Activated CD8-positive, alpha-beta memory T cell treated with anti-CD3 and anti-CD28 coated beads, Interleukin-2, amount 10 ng/mL, durations not matched to agents 7 days and 5 days (primary cell): ENCODE measurements at places on chromosomes 2 and 18. TPM values are rescaled to one million over a fixed set of nuclear protein-coding genes. Genes with fewer than 3 reads are reported as not detected.

DNA sequence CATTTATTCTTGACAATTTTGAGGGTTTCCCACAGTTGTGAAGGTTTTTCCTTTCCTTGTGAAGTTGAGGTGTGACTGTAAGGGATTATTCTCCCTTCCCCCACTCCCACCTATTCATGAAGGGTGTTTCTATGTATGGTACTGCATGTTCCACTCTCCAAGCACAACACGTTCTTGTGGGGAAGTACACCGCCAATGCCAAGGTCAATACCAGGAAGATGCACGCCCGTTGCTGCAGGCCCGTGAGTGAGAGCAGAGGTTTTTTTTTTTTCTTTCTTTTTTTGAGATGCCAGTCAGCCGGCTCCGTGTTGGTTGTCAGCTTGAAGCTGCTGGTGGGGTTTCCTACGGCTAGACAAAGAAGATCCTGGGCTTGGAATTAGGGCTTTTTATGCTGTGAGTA, 38.6 kb upstream of the EPHA4 start:
- no peak for DNase-seq

GRCh38 chr2:237201461-237202287, 116.0 kb downstream of the COPS8 start:
- peak; percentile 39 for DNase-seq

DNA sequence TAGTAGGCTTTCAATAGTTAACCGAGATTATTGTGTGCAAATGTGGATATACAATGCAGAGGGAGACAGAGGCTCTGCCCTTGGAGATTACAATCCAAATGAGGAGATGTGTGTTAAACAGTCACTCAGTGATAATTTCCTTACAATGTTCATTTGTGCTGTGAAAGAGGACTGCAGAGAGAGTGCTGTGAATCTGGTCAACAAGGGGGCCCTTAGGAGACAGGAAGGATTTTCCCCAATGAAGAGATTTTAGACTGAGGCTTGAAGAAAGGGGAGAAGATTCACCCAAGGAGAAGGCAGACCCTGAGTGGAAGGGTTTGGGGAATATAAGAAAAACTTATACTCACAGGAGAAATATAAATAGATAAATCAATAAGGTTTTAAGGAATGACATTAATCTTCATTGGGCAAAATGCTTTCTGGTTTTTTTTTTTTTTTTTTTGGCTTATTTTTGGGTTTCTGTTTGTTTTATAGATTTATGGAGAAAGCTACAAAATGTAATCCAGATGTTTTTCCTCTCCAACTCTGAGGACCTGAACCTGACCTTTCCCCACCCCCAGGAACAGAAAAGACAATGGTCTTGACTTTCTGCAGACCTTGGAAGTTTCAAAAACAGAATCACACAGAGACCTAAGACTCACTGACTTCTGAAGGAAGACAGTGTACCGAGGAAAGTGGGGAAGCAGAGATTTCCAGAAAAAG, 151.3 kb upstream of the SERPINE2 start:
- DNase-seq, result no peak

DNA sequence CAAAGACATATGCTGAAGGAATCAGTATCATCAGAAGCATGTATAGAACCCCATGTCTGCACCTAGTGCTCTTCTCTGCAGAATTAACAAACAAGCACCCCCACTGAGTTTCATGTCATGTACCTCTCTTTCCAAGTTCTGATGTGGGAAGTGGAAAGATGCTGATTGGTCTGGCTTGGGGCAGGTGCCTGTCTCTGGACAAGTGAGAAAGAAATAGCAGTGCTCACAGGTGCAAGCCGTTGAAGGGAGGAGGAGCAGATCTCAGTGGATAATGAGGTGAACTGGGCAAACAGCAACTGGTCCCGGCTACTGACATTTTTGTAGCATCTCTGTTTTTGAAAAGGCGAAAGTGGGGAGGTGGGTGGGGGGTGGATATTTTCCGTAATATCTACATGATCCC, 17.5 kb upstream of the ACVR1 start:
- no peak for DNase-seq

DNA sequence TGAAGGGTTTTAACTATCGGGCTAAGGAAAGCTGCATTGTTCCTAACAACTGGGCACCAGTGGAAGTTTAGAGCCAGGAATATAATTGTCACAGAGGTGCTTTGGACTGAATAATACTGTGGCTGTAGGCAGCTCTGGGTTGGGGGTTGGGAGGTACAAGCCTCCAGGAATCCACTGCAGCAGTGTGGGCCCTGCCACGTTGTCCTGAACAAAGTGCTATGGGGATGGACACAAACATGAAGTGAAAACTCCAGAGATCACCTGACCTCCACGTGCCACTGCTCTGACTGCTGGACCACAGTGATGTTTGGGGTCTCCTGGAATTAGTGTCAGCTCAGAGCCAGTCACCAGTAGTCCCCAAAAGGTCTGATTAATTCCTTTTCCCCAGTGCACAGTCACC, 110.9 kb downstream of the BCL2 start:
- DNase-seq, result no peak

DNA sequence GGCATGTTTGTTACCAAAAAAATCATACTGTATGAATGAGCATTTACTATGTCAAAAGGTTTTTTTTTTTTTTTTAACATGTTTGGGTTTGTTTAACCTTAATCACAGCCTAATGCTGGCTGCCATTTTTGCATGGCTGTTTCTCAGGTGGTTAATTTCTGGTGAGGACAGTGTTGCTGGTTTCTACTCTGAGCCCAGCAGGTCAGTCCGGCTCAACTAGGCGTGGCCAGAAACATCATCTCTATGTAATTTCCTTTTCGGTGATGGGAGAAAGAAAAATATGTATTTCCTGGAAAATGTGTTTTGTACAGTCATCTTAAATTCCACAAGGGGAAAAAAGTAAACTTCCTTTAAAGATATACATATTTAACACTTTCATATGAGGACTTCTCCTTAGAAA, 24.9 kb upstream of the BZW1 start:
- no peak for DNase-seq

Gene SPC25
- 42.1 TPM for total RNA-seq

DNA sequence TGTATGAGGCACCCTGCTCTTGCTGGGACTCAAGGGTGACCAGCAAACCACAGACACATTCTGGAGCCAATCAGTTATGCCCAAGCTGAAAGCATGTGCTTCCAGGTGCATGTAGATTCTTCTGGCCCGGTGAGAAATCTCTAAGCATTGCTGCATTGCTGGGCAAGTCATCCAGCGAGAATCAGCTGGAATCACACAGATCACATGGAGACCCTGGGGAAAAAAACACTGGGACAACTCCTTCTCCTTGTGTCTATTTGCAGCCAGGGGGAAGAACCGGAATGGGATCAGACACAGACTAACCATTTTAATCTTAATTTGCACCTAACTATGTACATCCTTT, 119.7 kb upstream of the KLF7 start:
- DNase-seq, result no peak

GRCh38 chr2:137173463-137173862, 408.1 kb downstream of the THSD7B start:
- no peak for DNase-seq

DNA sequence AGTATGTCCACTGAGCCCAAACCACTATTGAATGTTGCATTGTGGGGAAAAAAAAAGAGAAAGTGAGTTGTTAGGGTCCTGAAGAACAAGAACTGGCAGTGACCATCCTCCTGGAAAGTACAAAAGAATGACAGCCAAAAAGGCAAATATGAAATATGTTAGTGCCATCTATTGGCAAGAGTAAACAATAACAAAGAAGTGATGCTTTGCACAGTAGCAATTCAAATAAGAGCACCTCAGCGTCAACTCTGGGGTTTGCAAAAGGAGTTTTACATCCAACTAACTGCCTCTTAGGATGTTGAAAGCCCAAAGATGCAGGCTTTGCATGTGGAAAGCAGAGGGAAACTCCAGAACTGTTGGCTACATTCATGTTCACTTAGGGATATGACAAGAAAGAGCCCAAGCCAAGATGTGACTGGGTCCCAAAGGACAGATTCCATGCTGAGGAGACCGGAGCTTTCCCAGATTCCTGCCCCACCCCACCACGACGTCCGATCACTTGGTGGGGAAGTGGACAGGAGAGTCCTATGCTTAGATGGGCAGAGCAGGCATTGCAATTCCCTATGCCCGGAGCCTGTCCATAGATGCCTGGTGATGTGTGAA, 15.6 kb downstream of the TRABD2A start:
- DNase-seq, result no peak

Gene C1GALT1C1L
- total RNA-seq, result 0.19 TPM

Gene SGPP2
- 0.44 TPM for total RNA-seq

DNA sequence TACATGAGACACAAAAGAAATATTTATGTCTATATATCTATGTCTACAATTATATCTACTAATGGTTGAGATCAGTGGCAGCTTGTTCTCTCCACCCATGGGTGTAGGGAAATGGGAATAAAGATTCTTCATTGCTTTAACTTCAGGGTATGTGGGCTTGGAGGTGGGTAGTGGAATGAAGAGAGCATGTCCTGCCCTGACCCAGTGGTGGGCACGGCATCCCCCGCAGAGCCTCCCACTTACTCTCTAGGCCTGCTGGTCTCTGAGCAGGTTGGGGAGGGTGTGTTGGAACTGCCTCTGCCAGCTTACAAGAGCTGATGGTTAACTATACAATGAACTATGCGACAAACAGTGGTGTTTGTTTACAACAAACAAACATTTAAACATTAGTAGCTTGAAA, 152.5 kb upstream of the SKOR2 start:
- DNase-seq, result no peak

Gene CNTNAP5
- not detected for total RNA-seq

DNA sequence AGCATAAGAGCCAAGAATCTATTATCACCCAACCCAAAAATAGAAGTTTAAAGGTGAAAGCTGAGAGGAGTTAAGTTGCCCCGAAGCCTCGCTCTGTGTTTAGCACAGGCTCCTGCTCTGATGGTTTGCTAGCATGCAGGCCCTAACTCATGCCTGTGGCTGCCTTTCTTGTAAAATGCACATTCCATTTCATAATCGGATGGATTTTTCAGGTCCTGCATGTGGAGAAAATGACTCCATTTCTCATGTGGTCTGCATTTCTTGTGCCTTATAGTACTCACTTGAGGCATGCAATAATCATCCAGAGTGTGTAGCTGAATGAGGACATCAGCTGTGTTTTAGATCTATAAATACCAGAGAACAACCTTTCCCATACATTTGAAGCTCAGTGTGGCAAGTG, 381.8 kb downstream of the CPS1 start:
- no peak for DNase-seq

GRCh38 chr2:55802067-55802466, 108.4 kb upstream of the PNPT1 start:
- no peak for DNase-seq

Gene YPEL5
- total RNA-seq, result 26.5 TPM

DNA sequence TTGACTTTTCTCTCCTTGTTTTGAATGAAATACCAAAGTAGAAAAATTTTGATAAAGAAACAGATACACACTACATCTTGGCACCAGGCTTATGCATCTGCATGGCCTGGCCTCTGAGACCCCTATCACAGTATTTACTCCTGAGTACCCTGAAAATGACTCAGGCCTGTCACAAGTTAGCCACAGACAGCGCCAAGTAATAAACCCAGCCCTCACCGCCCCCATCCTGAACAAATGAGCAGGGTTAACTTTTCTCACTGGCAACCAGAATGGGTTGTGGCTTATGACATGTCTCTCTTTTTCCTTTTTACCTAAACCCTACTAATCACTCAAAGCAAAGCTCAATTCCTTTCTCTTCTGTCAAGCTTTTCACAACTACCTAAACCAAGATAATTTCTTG, 35.3 kb downstream of the SPRED2 start:
- peak; percentile 70 for DNase-seq

DNA sequence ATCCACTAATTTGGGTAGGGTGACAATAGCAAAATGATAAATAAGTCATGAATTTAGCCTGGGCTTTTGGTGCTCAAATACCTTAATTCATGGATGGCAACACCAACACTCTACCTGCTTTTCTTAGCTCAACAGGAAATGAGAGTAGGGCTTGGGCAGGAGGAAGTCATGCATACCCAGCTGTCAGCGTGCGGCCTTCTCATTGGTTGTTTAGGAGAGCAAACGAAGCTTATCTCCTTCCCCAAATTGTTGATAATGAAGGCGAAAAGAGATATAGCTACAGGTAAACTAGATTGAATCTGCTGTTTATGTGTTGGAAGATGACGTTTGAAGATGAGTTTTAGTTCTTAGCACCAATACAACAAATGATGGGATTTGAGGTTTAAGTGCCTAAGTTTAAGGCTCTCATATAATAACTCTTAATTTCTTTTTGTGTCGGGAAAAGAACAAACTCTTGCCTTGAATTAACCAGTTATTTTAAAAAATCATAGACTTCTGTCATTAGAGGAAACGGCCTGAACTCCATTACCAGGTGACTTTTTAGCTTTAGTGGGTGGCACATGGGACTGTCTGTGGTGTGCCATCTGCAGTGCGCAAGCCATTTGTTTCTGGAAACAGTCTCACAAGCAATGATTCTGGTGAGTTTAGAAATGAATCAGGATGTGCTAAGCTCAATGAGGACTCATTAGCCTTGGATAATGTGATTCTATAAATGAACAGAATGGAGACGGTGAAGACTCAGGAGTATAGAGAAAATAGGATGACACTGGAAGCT, 19.8 kb downstream of the MAP4K4 start:
- peak; percentile 68 for DNase-seq

- no peak for DNase-seq
Observed at GRCh38 chr2:74522516-74522915, 3.5 kb downstream of the DQX1 start.

DNA sequence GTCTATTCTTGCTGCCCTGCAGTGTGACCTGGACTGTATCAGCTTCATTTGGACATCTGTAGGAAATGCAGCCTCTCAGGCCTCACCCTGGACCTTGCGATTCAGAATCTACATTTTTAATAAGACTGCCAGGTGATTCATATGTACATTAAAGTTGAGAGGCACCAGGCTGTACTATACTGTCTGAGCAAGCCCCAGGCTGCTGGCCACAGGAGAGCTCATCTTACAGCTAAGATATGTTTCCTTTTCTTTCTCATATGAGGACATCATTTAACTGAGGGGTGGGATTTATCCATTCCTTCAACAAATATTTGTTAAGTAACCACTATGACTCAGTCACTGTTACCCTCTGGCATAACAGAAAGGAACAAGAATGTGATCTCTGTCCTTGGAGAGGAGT, 78.2 kb upstream of the GCFC2 start:
- no peak for DNase-seq

GRCh38 chr18:42106784-42107183, 151.8 kb downstream of the PIK3C3 start:
- DNase-seq, result no peak

Gene INPP5D
- total RNA-seq, result 152 TPM

DNA sequence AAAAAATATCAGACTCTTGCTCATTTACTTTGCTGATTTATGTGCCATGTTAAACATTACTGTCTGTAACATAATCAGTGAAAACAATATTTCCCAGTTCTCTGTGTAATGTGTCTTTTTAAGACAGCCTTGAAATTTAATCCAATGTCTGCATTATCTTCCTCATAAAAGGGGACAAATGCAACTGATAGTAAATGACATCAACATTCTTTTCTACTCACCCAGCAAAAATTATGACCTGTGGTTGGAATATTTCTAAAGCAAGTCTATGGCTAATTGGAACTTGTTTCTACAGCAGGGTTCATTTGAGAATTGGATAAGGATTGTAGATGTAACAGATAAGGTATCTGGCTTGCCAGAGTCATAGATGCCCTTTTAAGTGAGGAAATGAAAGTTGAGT, 34.8 kb downstream of the C1D start:
- DNase-seq, result no peak

- DNase-seq, result no peak
Observed at GRCh38 chr18:47248115-47248603, 3.3 kb downstream of the SKOR2 start.

GRCh38 chr2:24872344-24873115, 47.5 kb downstream of the ADCY3 start:
- no peak for DNase-seq

GRCh38 chr2:53508667-53509066, 258.9 kb upstream of the CHAC2 start:
- no peak for DNase-seq
